ENCODE measurements at places on chromosomes 2 and 18.
A peak's percentile ranks its signal among the peaks of the same experiment; 100 is the strongest.

DNA sequence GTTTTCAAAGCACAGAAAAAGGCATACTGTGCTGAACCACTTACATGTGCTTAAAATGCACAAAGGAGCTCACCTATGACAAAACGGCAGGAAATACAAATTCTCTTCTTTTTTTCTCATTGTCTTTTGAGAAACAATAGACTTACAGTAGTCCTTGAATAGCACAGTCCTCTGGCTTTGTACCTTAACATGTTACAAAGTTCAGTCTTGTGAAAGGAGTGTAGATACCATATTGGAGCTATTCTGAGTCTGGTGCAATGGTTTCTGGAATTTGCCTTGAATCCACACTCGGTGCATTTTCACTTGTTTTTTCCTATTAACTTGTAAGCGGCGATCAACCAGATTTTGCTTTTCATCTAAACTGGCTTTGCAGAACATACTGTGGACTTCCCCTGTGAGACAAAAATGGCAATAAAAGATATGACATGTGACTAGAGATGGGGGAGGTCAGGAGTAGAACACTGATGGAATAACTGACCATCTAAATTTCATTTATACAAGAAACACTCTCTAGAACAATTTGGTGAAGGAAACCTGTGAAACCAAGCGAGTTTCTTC lies 109.7 kb downstream of the METTL8 start:
- no peak for DNase-seq

DNA sequence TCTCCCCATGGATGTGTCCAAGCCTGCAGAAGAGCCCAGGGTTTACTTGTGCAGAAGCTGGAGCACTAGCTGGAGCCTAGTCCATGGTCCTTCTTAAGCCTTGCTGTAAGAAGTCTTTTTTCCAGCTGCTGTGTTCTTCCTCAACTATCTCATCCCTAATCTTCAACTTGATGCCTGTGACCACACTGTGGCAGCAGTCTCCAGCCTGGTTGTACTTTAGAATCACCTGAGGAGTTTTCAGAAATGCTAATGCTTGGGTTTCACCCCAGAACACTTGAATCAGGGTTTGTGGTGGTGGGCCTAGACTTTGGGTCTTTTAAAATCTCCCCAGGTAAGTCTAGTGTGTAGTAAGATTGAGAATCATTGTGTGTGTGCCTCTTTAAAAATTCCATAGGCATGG lies 173.6 kb downstream of the ADCYAP1 start:
- no peak for DNase-seq

DNA sequence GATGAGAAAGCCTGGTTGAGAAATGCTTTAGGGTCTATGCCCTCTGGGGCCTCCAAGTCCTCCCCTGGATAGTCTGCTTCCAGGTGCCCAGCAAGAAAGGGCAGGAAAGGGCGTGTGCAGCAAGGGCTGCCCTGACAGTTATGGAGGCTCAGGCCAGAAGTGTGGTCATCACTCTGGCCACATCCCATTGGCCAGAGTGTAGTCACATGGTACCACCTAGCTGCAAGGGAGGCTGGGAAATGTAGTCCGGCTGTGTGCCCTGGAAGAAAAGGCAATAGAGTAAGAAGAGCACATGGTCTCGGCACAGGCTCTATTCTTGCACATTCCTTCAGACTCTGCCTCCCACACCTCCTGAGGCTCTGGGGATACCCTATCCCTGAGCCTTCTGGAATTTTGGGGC lies 35.7 kb downstream of the ODC1 start:
- DNase-seq: peak; percentile 31

DNA sequence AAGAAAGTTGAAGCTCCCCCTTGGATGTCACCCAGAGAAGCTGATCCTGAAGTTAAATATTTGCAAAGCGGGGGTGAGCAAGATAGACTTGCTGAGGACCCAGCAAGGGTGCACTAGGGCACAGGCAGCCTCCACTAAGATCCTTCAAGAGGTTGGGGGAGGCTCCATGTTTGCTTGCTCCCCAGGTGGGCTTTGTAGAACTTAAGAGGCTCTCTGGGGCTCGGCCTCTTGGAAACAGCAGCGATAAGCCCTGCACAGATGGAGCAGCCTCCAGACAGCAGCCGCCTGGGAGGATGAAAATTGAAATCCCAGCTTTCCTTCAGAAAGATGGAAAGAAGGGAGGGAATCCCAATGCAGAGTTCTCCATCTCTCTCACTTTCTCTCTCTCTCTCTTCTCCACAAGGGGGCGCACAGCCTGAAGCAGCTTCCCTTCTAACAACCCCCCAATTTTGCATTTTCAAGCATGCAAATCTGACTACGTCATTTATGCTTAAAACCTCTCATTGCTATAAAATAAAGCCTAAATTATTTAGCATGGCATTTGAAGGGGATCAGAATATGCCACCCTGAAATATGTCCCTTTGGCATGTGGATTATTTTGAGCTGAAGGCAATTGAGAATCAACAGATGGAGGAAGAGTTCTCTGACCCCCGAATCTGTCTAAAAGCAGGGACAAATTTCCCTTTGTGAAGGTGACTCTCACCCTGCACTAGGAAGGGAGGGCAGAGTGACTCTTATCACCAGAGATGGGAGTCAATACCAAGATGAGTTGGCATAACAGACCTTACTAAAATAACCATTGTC lies 185.7 kb upstream of the KLHL29 start:
- no peak for DNase-seq

- DNase-seq: no peak
Observed at GRCh38 chr2:54704688-54705605, 18.5 kb upstream of the EML6 start.

GRCh38 chr18:42564761-42565160 lies 550.7 kb downstream of the RIT2 start:
- DNase-seq: no peak

Data from HL-60 (cell line).